ENCODE measurements at places on chromosomes 5 and 9.

DNA sequence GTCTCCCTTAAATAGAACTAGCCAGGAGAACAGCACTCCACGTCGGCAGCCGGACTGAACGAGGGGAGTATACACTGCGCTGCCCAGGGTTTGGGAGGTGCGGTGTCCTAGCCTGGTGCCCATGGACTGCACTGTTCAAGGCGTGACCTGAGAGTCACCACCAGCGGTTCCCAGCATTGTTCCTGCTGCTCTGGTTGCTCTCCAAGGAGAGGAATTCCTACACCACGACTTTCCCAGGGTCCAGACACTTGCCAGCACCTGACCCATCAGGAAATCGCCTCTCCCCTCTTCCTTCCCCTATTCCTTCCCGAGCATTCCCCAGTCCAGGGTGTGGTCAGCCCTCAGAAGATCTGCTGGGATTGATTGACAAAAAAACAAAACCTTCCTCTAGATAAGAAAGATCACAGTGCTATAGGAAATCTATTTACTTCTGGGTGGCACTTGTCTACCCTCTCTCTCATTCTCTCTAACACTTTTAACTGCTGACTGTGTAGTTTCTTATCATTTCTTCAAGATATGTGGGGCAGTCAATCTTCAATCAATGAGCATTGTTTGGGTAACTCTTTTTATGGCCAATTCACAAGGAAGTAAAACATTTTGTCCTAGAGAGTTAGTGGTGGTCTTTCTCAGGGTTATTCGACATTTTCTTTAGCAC lies 297.8 kb upstream of the ACTBL2 start:
- no peak for DNase-seq

DNA sequence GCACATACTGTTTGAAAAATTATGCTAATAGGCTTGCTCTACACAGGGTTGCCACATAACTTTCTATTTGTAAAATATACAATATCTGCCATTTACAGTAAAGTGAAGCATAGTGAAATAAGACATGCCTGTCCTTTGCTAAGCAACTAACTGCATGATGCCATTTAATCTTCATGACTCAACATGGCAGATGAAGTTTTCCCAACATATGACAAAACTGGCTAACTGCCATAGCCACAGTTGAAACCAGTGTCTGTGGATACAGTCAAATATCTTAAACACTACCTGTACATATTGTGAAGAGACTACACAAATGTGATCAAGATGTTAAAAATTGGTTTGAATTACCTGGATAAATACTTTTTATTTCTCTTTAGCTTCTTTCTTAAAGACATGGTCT lies 3.1 kb upstream of the DMAC1 start:
- no peak for DNase-seq

- DNase-seq, result no peak
Observed at GRCh38 chr9:86713470-86713869, 233.8 kb downstream of the GAS1 start.

DNA sequence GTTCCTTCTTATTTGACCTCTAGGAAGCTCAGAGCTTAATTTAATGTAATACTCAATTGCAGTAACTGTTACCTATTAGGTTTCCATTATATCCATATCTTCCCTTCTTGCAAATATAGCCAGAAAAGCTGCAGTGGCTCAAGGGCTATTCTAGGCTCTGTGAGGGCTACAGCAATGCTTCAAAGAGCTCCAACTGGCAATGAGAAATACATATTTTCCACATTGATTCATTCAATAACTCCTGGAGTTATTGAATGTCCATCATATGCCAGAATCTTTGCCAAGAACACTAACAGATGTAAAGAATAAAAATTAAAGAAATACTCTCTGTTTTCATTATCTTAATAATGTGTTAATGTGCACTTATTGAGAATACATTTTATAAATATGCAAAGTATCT lies 396.9 kb upstream of the PAPPA start:
- no peak for DNase-seq

- no peak for DNase-seq
Observed at GRCh38 chr9:9352877-9353481, 1259.8 kb downstream of the PTPRD start.

DNA sequence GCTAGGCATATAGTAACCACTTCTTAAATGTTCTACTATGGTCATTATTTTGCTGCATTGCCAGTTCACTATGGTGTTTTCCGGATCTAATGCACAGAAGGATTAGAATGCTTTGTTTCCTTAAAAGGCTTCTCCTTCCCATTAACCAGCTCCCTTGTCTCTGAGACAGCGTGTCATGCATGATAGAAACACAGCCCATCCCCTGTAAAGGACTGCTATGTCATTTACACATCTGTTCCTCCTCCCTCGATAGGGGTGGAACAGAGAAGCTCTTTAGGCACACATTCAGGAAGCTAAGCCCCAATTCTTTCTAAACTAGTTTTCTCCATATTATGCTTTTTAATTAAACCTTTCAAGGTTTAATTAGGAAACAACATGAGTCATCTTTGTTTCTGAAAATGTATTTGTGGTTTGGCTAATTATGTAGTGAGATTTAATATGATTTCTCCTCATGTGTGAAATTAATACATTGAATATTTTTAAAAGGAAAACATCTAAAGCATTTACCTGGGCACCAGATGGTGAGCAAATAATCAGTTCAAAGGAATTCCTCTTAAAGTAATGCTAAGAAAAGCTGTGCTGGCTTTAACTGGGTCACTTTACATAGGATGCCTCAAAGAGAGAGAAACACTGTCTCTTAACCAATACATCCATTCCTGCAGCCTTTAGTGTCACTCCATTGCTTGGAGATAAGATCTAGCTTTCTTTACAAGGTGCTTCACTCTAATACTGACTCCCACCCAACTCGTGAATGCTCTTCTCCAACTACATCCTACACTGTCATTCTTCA lies 133.3 kb upstream of the PPP1R2B start:
- DNase-seq, result no peak

DNA sequence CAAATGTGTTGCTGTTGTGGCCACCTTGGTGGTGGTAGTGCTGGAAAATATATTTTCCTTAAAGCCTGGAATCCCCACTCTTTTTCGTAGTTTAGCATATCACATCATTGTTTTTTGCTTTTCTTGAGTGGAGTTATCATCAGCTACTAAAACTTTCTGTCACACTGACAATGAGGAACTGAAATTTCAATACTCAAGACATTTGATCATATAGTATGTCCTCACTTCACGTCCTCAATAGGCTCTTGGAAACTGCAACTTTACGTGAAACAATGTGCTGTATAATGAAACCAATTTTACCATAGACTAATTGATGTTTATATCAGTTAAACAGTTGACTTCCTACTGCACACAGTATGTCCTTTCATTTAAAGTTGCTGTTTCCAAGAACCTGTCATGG lies 265.8 kb downstream of the ADGRV1 start:
- DNase-seq, result no peak
